Activated naive CD4-positive, alpha-beta T cell (primary cell): ENCODE measurements at places on chromosomes 1 and 21.

GRCh38 chr1:178521241-178521640, 8.3 kb downstream of the TEX35 start:
- DNase-seq = no peak

GRCh38 chr21:14259747-14260146, 43.8 kb downstream of the RBM11 start:
- DNase-seq = no peak

DNA sequence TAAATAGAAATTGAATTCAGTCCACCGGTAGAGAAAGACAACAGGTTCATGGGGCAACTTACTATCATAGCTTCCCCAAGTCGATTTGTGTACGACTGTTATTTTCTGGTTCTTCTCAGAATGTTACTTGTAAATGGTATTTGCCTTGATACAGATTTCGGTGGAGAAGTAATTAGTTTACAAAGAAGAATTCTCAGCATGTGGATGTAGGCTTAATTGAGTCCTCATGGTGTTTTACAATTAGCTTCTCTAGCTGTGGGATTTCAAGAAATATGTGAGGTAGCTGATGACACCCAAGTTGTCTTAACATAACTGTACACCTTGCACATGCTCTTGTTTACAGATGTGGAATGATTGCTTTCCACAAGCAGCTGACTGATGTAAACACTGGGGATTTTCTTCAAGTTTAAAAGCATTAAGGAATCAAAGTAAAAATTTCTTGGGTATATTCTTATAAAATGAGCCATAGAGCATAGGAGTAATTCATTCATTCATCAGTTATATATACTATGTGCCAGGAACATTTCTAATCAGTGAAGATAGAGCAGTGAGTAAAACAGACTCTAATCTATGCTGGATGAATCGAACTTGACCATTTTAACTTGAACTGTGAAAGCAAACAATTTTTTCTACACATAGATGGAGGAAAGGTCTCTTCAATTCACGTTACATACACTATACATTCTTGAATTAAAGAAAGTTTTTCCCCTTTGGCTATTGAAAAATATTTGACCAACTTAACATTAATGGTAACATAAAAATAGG, 1.4 kb downstream of the MACO1 start:
- DNase-seq = no peak

DNA sequence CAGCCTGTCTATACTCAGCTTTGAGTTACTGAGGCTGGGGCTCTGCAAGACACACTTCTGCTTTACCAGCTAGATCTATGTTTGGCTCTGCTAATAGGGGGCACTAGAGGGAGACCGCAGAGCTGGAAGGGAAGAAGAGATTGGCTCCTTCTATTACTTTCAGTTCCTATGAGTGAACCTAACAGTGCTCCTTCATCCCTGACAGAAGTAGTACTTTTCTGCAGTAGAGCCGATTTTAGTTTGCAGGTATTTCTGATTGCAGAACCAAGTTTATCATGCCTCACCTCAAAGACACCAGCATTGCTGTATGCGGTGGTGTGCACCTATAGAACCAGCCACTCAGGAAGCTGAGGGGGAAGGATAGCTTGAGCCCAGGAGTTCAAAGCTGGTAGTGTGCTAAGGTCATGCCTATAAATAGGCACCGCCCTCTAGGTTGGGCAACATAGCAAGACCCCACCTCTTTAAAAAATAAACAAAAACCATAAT, 5.7 kb upstream of the ZDHHC18 start:
- no peak for DNase-seq

- DNase-seq = no peak
Measured at GRCh38 chr1:177884479-177885021, 85.3 kb downstream of the SEC16B start.

DNA sequence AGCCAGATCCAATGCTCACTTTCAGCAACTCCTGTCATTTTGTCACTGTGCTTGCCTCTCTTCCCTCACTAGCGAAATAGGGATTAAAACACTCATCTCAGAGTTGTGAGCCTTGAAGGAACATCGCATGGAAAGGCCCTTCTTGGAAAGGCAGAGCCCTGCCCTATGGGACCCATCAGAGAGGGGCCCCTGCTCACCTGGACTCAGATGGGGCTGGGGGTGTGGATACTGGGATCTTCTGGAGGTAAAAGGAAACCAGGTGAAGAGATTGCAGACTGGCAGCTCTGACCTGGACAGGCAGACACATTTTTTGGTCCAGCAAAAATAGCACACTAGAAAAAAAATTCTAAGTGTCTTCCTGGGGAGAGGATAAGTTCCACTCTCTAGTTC, 54.2 kb upstream of the EPS8L3 start:
- DNase-seq = no peak

- no peak for DNase-seq
Measured at GRCh38 chr1:69929308-69930057, 275.9 kb downstream of the LRRC40 start.

- no peak for DNase-seq
Measured at GRCh38 chr21:35738347-35738961, 321.9 kb downstream of the SETD4 start.

DNA sequence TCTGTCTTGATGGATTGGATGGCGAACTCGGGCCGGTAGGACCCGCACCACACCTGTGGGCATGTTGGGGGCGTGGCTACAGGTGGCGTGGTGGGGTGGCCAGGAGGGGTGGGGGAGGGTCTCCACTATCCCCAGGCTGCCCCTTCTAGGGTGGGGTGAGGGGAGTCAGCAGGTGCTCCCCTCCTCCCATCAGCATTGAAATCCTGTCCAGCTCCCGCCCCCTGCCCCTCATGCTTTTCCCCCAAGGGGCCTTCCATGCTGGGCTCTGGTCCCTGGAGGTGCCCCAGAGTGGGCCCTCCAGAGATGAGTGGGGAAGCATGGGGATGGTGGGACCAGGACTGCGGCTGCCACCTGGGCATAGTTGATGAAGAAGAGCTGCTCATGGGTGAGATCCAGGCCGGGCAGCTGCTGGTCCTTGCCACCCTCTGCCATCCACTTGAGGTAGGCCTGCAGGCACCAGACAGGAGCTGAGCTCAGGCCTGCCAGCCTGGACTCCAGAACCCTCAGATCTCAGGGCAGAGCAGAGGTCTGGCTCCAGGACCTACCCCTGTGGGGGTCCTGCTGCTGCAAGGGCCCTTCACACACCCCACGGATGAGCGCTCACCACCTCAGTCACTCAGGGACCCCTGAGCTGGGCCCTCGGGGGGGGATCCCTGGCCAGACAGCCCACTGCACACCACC, 5.1 kb downstream of the PRXL2B start:
- DNase-seq = no peak

DNA sequence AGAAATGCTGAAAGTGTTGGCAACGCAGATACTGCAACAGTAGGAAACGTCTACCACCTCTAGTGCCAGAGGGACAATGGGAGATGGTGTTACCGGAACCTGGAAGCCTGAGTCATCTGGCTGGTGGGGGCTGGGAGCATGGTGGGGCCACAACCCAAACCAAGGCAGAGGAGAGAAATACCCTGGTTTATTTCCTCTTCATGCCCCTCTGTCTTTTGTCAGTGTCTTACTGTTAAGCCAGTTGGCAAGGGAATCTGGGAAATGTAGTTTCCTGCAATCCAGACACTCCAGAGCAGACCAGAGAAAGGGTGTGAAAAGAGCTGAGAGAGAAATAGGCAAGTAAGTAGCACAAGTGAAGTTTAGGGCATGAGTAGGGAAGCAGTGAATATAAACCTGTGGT, 14.8 kb downstream of the DNTTIP2 start:
- DNase-seq = no peak

GRCh38 chr1:26581287-26581651, 51.7 kb downstream of the RPS6KA1 start:
- DNase-seq = no peak

GRCh38 chr1:245671966-245672767, 517.4 kb downstream of the KIF26B start:
- no peak for DNase-seq

GRCh38 chr1:23722652-23723051, 20.6 kb upstream of the ELOA start:
- no peak for DNase-seq

GRCh38 chr1:154697710-154698109, 89.7 kb upstream of the ADAR start:
- no peak for DNase-seq

GRCh38 chr1:2231532-2232254, 3.6 kb downstream of the SKI start:
- DNase-seq = no peak

GRCh38 chr1:97337250-97338030, 583.4 kb downstream of the DPYD start:
- no peak for DNase-seq

DNA sequence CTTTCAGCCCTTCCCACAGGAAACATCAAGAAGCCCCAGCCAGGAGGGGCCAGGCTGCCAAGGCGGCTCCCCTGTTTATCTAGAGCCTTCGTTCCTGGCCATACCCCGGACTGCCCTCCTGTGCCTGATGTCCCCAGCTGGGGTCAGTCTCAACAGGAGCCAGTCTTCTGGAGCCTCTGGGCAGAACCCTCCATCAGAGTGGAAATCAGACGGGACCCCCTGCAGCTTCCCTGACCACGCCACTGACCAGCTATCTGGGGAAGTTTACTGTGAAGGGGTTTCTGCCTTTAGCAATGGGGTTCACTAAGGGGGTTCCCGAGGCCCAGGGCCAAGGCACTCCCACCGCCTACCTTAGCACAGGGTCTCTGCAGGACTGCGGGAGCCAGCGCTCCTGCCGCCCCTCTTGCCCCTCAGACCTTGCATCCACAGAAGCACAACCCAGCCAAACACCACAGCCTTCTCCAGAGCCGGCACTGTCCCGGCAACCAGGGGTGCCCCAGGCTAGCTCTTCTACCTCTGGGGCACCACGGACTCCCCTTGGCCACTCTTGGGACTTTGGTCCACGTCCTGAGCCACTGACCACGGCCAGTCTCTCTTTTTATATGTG, 3.5 kb upstream of the MTFR1L start:
- DNase-seq = no peak

- DNase-seq = no peak
Measured at GRCh38 chr1:192578144-192578909, 2.8 kb downstream of the RGS1 start.

- no peak for DNase-seq
Measured at GRCh38 chr1:232990176-232991128, 40.0 kb downstream of the NTPCR start.
